ENCODE measurements at places on chromosomes 3 and 15.

- DNase-seq: no peak
Observed at GRCh38 chr15:68603216-68603595, 24.4 kb downstream of the CORO2B start.

DNA sequence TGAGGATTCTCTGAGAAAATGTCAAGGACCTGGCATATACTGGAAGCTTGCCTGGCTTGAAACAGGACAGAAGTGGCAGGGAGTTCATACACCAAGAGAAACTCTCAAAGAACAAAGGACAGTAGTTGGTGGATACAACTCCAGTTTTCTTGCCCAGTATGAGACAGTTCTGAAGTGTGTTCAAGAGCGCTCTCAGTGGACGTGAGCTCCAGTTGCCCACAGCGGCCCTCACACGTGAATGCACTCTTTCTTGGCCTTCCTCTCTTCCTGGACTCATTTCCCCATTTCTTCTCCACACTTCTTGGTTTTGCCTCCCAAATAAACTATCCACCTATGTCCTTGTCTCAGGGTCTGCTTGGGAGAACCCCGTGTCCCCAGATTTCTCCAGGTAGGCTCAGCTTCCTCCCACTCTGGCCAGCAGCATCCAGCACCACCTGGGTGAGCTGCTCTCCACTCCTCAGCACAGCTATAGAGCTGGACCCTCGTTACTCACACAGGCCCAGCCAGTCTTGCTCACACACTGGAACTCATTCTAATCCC, 54.5 kb downstream of the DCLK3 start:
- no peak for DNase-seq

- no peak for DNase-seq
Observed at GRCh38 chr15:42510258-42511006, 15.0 kb downstream of the SNAP23 start.

DNA sequence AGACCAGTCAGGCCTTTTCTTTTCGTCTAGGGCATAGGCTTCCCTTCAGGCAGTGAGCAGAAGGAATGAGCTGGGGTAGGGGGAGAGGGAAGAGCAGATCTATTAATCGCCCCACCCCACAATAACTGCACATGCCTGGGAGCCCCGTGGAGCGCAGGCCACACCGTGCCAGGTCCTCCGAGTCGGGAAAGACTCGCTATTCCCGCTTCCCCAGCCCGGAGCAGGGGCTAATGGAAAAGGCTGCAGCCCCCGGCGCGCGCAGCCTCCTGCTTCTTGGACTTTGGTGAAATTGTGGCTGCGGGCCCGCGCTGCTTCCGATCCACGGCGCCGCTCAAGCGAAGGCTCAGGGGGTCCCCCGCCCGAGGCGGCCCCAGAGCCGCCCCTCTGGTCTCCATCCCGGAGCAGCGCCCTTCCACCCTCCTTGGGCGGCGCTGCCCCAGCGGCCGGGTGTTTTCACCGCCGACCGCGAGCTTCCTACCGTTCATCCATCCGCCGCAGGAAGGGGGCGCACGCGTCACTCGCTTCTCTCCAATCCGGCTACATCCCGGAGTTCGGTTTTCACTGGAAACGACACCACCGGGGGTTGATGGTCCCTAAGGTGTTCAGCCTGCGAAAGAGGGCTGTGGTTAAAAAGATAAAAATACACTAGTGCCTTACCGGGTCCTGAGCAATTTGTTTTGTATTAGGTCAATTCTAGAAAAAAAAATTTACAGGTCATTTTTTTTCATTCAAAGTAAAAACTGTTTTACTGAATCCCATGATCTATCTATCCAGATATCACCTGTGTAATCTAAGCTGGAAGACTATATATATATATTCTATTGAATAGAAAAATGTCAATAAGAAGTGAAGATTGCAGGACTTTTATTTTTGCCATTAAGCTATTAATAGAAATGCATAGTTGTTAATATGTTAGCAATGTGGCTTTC, 4.4 kb upstream of the SYNM start:
- peak; percentile 29 for DNase-seq

DNA sequence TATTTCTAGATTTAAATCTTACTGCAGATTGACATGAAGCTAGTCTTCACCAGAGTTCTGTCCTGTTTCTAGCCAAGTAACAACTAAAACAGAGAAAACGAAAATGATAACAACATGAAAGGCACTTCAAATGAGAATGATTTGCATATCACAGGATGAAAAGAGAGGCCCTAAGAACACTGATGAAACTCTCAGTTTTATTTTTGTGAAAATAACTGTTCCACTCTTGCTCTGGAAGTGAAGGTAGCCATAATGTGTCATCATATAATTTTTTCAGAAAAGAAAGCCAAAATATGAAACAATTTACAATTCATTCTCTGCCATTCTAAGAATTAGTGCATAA, 274.4 kb downstream of the ADAMTSL3 start:
- no peak for DNase-seq

- no peak for DNase-seq
Observed at GRCh38 chr3:159938714-159939113, 49.9 kb upstream of the IL12A start.

DNA sequence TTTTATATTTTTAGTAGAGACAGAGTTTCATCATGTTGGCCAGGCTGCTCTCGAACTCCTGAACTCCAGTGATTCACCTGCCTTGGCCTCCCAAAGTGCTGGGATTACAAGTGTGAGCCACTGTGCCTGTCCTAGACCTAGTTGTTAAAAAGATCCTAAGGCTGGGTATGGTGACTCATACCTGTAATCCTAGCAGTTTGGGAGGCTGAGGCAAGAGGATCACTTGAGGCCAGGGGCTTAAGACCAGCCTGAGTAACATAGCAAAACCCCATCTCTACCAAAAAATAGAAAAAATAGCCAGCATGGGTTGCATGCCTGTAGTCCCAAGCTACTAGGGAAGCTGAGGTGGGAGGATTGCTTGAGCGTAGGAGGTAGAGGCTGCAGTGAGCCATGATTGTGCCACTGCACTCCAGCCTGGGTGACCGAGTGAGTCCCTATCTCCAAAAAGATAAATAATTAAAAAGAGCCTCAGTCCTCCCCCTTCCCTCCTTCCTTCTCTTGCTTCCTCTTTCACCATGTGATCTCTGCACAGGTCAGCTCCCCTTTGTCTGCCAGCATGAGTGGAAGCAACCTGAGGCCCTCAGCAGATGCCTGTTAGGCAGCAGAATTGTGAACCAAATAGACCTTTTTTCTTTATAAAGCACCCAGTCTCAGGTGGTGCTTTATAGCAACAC, 9.8 kb upstream of the FNDC3B start:
- DNase-seq: no peak

DNA sequence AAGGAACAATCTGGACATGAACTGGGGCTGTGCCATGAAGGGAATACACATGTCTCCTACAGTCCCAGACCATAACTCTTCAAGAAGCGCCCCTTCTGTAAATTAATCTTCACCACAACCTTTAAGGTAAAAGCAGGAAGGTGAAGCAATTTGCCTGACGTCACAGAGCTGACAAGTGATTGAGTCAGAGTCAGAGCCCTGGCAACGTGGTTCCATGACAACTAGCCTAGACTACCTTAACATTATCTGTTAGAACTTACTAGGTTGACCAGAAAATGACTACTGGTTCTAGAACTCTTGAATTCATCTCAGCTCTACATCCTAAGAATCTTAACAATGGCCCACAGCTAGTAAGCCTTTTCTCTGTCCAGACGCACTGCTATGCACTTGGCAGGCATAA, 124.6 kb downstream of the NTRK3 start:
- DNase-seq: no peak

DNA sequence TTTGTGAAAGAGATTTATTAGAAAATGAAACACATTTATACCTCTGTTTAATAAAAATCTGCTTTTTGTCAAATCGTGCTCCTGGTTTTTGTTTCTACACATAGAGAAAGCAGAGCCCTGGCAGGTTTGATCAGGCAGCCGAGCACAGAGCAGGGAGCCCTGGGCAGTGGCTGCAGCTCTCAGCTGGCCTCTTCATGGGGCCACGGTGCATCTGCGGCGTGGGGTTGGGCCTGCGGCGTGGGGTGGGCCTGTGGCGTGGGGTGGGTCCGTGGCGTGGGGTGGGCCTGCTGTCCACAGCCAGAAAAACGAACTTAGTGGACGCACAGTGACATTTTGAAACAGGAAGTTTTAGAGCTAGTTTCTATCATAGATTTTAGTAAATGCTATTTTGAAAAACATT, 10.6 kb downstream of the GOLGA6L2 start:
- no peak for DNase-seq

GRCh38 chr3:131279577-131279976, 102.0 kb upstream of the NUDT16 start:
- no peak for DNase-seq

DNA sequence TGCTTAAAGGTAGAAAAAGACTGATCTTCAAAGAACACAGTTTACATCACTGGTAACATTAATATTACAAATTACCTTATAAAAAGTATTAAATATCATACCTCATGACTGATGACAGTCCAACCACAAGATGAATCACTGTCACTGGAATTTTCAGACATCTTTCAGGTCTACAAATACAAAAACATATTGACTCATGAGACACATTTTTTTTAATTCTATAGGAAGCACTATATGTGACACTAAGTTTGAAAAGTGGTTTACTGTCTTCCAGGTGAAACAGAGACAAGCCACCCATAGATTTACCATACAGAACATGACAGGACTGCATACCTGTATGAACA, 18.9 kb downstream of the CCPG1 start:
- no peak for DNase-seq

DNA sequence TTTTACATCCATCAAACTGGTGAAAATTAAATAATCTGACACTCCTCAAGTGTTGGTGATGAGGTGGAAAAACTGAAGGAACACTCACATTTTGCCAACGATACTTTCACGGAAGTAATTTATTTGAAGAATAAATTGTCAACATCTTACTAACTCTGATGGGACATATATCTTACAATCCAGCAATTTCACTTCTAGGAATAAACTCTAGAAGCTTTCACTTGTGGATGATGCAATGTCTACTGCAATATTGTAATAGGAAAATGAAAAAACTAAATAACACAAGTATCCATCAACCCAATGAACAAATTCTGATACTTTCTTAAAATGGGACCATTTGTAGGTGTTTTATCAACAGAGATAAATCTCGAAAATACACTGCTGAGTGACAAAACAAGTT, 16.2 kb upstream of the LIPC start:
- no peak for DNase-seq

DNA sequence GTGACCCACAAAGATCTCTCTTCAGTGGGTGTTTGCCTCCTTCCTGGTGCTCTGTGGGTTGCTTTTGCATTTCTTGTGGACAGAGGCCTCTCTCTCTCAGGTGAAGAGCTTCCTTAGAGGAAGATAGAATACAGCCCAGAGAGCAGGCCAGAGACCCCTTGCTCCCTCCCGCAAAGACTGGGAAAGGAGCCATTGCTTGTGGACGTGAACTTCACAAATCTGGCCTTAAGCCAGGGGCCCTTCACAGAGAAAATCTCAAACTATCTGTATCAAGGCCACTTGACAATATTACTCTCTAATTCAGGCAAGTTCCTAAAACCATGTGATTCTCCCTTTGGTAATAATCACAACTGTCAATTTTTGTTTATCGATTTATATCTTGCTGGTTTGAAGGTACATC, 30.4 kb upstream of the CLK3 start:
- DNase-seq: no peak

DNA sequence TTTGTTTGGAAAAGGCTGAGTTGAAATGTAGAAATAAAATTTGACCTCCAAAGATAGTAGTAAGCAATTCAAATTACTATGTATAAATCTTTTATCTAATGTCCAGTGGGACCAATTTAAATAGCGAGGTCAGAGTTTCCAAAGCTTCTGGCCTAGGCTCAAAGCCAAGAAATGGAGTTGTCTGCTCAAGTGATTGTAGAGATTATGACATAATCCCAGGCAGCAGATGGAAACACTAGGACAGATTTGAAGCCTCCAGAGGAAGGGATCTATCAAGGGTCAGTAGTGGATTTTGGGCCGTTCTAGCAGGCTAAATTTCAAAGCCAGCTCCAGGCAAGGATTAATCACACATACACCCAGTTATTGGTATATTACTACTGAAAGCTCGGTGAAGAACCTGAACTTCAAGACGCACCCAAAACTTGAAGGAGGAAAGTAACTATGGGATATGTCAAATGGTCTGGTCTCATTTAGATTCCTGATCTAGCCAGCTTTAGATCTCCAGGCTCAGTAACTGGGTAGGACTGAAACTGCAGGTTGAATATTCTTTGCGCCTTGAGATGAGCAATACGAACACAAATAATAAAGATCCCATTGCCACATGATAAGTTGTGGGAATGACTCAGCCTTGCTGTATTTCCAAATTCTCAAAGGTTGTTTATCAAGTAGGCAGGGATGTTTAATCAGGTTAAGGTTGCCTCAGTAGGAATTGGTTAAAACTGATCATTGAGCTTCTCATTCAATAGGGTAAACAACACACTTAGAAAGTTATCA, 30.9 kb upstream of the ARRDC4 start:
- no peak for DNase-seq

- DNase-seq: no peak
Observed at GRCh38 chr15:73601451-73602445, 31.4 kb downstream of the NPTN start.

DNA sequence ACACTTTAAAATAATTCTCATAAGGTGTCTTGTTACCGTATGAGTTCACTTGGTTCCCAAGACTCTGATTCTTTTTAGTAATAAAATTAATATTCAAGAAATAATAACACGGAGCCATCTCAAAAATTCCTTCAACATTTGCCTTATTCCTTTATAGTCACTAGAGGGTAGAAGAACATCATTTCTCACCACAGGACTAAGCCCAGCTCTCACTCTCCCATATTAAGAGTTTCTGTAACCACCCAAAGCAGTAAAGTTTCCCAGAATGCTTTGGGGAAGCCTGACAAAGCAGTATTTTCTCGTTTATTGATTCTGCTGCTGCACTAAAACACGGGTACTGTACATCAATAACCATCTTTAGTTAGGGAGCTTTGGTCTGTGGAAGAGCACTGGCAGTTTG, 114.9 kb downstream of the MCTP2 start:
- DNase-seq: no peak

DNA sequence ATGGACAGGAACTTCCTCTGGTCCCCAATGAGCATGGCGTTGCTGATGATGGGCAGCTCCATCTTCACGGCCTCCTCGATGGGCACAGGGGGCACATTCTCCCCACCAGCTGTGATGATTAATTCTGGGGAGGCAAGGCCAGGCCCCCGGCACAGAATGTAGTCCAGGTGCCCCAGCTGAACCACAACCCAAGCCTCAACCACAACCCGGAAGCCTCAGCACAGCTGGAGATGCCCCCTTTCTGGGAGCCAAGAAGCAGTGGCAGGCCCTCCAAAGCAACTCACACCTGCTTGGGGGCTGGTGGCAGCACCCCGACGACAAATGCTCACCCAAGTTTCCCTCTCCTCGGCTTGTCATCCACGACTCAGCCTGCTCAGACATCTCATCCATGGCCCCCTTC, 25.2 kb downstream of the IDH3A start:
- DNase-seq: no peak

GRCh38 chr15:33354411-33354810, 43.6 kb downstream of the RYR3 start:
- DNase-seq: no peak

- no peak for DNase-seq
Observed at GRCh38 chr3:70400194-70400593, 87.8 kb upstream of the MDFIC2 start.

Data from T-cell (primary cell).